NCI-H510A treated with DMSO at 0.1 percent for 48 hours (cell line): ENCODE measurements at places on chromosomes 12 and 14.

GRCh38 chr12:46677749-46678148, 148.0 kb downstream of the SLC38A4 start:
- DNase-seq: peak; percentile 15

GRCh38 chr12:66508025-66508424, 170.9 kb downstream of the GRIP1 start:
- no peak for DNase-seq

DNA sequence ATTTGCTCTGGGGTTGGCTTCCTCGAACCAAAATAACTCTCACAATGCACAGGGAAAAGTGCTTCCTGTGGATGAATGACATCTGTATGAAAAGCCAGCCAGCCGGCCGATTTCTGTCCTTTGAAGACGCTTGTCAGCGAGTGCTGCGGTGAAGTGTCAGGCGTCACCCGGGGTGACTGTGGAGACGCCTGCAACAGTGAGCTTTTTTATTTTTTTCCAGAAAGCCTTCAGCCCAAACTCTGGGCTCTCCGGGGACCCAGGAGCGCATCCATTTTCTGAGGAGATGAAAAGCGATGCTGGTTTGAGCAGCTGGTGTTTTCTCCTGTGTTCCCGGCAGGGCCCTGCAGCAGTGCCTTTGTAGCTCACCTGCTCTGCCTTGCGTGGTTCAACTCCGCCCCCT, 147.9 kb upstream of the MYL2 start:
- no peak for DNase-seq

GRCh38 chr14:20417250-20418186, 4.2 kb upstream of the TEP1 start:
- no peak for DNase-seq

- DNase-seq: no peak
These were observed 72.7 kb downstream of the WSCD2 start for GRCh38 chr12:108201808-108202207.

DNA sequence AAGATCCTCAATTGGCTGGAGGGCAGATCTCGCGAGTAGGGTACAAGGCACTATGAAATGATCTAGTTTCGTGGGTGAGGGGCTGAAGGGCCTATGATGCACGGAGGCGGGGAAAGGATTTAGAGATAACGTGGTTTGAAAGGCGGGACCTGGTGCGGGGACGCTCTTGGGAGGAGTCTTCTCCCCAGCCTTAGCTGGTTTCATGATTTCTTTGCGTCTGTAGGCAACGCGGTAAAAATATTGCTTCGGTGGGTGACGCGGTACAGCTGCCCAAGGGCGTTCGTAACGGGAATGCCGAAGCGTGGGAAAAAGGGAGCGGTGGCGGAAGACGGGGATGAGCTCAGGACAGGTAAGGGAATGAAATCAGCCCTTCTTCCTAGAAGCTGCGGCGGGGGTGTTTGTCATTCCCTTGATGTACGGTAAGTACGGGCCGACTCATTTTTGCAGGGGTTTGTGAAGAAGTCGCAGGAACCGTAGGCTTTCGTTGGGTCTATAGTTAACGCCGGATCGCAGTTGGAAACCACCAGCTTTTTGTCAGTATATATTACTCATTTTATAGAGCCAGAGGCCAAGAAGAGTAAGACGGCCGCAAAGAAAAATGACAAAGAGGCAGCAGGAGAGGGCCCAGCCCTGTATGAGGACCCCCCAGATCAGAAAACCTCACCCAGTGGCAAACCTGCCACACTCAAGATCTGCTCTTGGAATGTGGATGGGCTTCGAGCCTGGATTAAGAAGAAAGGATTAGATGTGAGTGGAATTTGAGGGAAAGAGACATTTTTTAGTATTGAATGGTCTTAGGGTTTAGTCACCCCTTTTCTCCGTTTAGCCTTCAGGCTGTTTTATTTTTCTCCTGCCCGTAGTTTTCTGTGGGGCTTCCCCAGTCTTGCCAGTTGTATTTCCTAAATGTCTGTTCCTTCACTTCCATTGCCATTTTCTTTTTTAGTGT, 602 bp downstream of the APEX1 start:
- DNase-seq: peak; percentile 92
